NCI-H146 (cell line): ENCODE measurements at places on chromosomes 4 and X.

- no peak for DNase-seq
Measured at GRCh38 chr4:100895556-100896197, 377.9 kb upstream of the EMCN start.

- no peak for DNase-seq
Measured at GRCh38 chrX:54407266-54407665, 32.9 kb upstream of the TSR2 start.

DNA sequence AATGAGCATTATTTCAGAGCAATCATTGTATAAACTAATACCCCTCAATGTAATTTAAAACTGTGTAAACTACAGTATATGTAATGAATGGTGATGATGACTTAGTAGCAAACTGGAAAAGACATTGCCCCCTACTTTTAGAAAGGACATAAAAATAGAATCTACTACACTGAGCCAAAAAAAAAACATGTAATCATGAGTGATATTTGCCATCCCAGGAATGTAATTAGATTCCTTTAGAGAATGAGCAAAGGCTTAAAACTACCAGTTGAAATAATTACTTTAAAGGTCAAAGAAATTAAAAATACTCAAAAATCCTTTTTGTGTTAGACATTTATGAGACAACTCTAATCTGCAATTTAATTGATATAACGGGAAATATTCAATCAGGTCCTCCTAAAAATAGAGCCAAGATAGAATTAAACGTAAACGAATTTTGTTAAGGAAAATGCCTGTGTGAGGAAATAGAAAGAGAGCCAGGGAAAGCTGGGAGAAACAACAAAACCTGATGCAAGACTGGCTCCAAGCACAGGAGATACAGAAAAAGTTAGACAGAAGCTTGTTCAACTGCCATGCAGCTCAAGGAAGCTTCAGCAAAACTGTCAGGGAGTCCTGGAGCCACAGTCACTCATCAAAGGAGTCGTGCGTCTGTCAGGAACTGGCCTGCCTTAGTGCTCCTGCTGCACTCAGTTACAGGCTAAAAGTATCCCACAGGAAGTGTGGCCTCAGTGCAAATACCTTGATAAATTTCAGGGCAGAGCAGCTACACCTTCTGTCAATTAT lies 655.7 kb upstream of the INTU start:
- no peak for DNase-seq

GRCh38 chrX:67612231-67612630 lies 68.4 kb downstream of the AR start:
- no peak for DNase-seq

DNA sequence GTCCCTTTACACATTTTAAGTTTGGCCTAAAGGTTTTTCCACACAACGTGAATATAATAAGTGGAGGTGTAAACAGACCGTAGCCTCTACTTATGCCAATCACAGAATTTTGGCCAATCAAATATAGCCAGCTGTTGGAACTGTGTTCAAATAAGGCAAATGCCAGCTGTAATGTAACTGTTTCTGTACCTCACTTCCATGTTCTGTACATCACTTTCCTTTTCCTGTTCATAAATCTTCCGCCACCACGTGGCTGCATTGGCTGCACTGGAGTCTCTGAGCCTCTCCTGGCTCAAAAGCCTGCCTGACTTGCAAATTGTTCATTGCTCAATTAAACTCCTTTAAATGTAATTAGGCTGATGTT lies 105.1 kb upstream of the SMIM31 start:
- no peak for DNase-seq

DNA sequence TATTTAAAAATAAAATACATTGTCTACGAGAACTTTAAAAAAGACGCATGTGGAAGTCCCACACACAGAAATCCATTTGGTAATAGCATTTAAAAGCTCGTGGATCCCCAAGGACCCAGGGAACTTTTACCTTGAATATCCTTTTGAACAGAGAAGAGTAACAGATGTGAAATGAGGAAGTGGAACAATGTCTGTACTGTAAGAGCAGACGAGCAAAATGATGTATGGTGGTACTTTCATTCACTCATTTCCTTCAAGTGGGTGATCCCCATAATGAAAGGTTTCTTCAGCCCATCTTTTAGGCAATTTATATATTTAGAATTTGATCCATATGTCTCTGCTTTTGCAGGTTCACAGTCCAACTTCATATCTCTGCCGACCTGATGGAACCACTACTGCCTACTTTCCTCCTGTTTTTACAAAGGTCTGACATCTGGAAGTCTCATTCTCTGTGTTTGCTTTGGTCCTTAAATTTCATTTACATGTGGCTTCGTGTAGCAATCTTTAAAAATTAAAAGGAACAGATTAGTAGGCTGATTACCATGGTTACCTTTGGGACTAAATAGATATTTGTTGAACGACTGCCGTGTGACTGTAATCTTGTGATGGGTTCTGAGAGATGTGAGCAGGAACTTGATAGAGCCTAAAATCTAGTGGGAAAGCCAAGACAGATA lies 188.4 kb downstream of the PALLD start:
- no peak for DNase-seq
